A549 treated with CORT108297 at 1 μM for 4 hours (cell line): ENCODE measurements at places on chromosomes 13 and 19. TPM values are rescaled to one million over a fixed set of nuclear protein-coding genes. Genes with fewer than 3 reads are reported as not detected.

Gene CD70
- total RNA-seq: 13.2 to 28.7 TPM (median 26.0 TPM) in 5 replicates

Gene MEIS3
- 32.8 to 41.2 TPM (median 39.1 TPM) in 5 replicates for total RNA-seq

Gene ZNF154
- not detected in 5 replicates for total RNA-seq

Gene HSPBP1
- total RNA-seq: 119 to 156 TPM (median 146 TPM) in 5 replicates

Gene CYP2B6
- 0.05 to 0.08 TPM in 2 of 5 replicates, not detected in the others for total RNA-seq

Gene ZIK1
- total RNA-seq: not detected in 5 replicates

Gene FGF9
- total RNA-seq: not detected in 5 replicates

Gene TEX26
- total RNA-seq: not detected in 5 replicates

Gene CADM4
- 6.9 to 11.3 TPM (median 9.3 TPM) in 5 replicates for total RNA-seq

Gene CEACAM8
- not detected in 5 replicates for total RNA-seq

Gene PDX1
- 0.04 to 0.09 TPM (median 0.06 TPM) in 4 of 5 replicates, not detected in the other for total RNA-seq

Gene ZNF728
- total RNA-seq: not detected in 5 replicates

Gene PDS5B
- 8.8 to 12.9 TPM (median 9.3 TPM) in 5 replicates for total RNA-seq

Gene ZNF799
- 1.4 to 2.3 TPM (median 1.6 TPM) in 5 replicates for total RNA-seq

Gene ZNF700
- 0.26 to 0.55 TPM (median 0.29 TPM) in 5 replicates for total RNA-seq

Gene MAST1
- 1.5 to 2.0 TPM (median 1.9 TPM) in 5 replicates for total RNA-seq

Gene TEX29
- total RNA-seq: 0.13 to 0.29 TPM in 2 of 5 replicates, not detected in the others

Gene LIN7B
- 3.8 to 8.2 TPM (median 6.6 TPM) in 5 replicates for total RNA-seq

Gene GRIN3B
- total RNA-seq: 1.5 to 3.4 TPM (median 2.6 TPM) in 5 replicates

Gene SHISA7
- total RNA-seq: 0.02 TPM in 1 of 5 replicates, not detected in the others

Gene FXYD7
- total RNA-seq: 0.12 to 0.42 TPM (median 0.23 TPM) in 4 of 5 replicates, not detected in the other

Gene SRRM5
- 0.65 to 1.3 TPM (median 0.76 TPM) in 5 replicates for total RNA-seq

Gene OR7D2
- not detected in 5 replicates for total RNA-seq

Gene TNNI3
- total RNA-seq: 6.1 to 9.2 TPM (median 8.0 TPM) in 5 replicates

Gene IRGC
- not detected in 5 replicates for total RNA-seq

Gene GTF3A
- total RNA-seq: 94.8 to 100 TPM (median 98.4 TPM) in 5 replicates

Gene ALOX5AP
- total RNA-seq: 3.7 to 5.2 TPM (median 3.9 TPM) in 5 replicates

Gene METTL21C
- total RNA-seq: not detected in 5 replicates

Gene C19orf73
- 1.1 to 2.3 TPM (median 1.9 TPM) in 5 replicates for total RNA-seq

Gene APC2
- total RNA-seq: 1.2 to 2.3 TPM (median 1.6 TPM) in 5 replicates

Gene GPR183
- total RNA-seq: not detected in 5 replicates

Gene MCOLN1
- total RNA-seq: 9.7 to 13.4 TPM (median 12.8 TPM) in 5 replicates

Gene KLK12
- total RNA-seq: not detected in 5 replicates

Gene RNF225
- 0.08 to 0.25 TPM (median 0.17 TPM) in 4 of 5 replicates, not detected in the other for total RNA-seq

Gene RFXAP
- total RNA-seq: 0.64 to 1.4 TPM (median 0.98 TPM) in 5 replicates

Gene C1QTNF9
- not detected in 5 replicates for total RNA-seq

Gene ZNF527
- 2.6 to 4.8 TPM (median 3.1 TPM) in 5 replicates for total RNA-seq

Gene ZNF546
- total RNA-seq: 1.8 to 2.6 TPM (median 2.2 TPM) in 5 replicates

Gene ATP4B
- total RNA-seq: not detected in 5 replicates

Gene TTC9B
- total RNA-seq: 0.14 to 1.1 TPM (median 0.69 TPM) in 5 replicates

Gene C19orf12
- total RNA-seq: 42.5 to 51.4 TPM (median 48.6 TPM) in 5 replicates

Gene THSD1
- total RNA-seq: 8.8 to 9.7 TPM (median 9.2 TPM) in 5 replicates

Gene SYNGR4
- total RNA-seq: 2.5 to 3.7 TPM (median 3.2 TPM) in 5 replicates

Gene PRSS57
- 0.13 TPM in 1 of 5 replicates, not detected in the others for total RNA-seq

Gene MYO16
- total RNA-seq: 0.03 to 0.07 TPM (median 0.05 TPM) in 5 replicates

Gene PEG3
- not detected in 5 replicates for total RNA-seq

Gene IGFL2
- 0.32 to 1.3 TPM (median 0.74 TPM) in 5 replicates for total RNA-seq

Gene GPR12
- total RNA-seq: not detected in 5 replicates

Gene GAPDHS
- total RNA-seq: not detected in 5 replicates

Gene CYP4F2
- 0.05 to 0.25 TPM (median 0.18 TPM) in 5 replicates for total RNA-seq

Gene PCID2
- 39.3 to 44.6 TPM (median 43.1 TPM) in 5 replicates for total RNA-seq
